NCI-H1694 (cell line): ENCODE measurements at places on chromosomes 1 and 21.

DNA sequence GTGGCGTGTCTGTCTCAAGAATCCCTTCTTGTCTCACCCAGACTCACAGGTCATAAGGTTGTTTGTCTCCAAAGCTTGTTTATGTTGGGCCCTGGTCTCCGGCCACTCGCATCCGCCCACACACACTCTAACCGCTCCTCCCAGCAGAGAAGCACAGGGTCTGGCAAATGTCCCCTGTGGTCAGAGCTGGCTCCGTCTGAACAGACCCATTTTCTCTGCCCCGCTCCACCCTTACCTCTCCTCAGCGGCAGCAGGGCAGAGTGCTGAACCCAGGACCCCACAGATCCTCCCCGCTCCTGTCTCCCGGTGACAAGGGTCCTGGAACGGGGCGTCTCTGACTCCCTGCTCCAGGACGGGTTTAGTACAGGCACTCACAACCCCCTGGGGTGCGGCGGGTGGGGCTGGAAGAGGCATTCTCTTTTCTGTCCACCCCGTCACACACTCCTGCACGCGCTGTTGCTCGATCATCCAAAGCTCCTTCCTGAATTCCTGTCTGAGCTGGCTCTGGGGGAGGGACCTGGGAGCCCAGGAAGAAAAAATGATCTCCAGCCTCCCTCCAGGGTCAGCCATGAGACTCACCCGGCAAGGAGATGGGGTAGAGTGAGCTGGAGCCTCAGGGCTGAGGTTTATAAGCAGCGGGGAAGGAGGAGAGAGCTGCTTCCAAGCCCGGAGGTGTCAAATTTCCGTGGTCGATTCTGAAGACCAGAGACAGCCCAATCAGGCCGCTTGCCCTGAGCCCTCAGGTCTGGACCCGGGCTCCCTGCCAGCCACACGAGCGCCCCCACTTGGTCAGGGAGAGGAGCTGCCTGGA lies at the start of gene S100A13:
Gene S100A13 (minus strand): TSS at position 602 of the 811 bp plus-strand sequence. CDS start 1,033 bp downstream, outside the sequence.
- DNase-seq: no peak

DNA sequence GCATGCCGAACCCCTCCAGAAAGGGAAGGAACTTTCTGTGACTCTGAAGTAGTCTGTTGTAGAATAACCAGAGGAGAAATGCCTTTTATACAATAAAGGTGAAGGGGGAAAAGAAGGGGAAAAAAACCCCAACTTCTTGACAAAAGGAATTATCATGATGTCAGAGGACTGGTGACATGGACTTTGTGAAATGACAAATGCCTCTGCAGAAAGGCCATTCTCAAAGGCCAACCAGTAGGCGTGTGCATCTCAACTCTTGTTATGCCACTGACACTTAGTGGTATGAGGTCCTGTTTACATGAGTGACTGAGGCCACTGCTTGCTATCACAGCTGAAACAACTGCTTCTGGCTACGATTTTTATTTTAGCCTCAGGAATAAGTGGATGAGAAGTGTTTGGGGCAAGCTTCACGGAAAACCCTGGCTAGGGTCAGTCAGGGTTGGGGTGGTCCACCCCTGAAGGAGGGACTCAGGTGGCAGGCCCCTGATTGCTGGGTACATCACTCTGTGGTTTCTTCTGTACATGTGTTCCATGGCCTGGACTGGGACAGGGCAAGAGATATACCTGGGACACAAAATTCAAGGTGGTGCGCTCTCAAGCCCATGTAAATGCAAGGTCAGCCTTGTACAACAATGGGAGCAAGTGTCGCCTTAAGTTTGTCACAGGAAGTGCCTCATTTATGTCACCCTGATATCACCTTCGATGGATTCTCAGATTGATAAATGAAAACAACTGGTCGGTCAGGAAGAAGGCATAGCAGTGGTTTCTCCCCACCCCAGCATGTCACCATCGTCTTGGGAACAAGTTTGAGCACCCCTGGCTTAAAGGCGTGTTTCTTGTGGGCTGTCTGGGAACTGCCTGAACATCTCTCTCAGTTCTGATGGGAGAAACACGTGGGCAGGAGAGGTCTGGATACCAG lies 12.4 kb downstream of the RUNX1 start:
- DNase-seq: no peak

GRCh38 chr1:67584938-67585337 lies 100.1 kb upstream of the GADD45A start:
- DNase-seq: no peak

- DNase-seq: peak; percentile 39
These were observed 10.9 kb upstream of the METTL25B start for GRCh38 chr1:156717351-156717750.

- no peak for DNase-seq
These were observed 9.6 kb downstream of the ST6GALNAC3 start for GRCh38 chr1:76084029-76084627.

DNA sequence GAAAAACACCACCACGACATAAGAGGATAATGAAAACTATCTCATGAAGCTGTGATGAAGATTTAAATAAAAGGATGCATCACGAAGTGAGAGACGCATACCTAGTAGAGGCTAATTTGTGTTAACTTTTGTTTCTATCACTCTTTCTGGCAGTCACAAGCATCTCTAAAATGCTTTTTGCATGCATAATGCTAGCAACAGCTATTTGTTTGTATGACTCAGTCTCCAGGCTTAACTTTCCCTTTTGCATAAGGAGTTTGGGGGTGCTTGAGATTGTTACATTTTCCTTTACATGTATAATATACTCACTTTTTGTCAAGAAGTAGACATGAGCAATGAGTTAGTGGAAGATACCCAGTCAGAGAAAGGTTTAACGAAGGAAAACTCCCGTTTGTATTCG lies 385.4 kb downstream of the DISC1 start:
- DNase-seq: no peak

DNA sequence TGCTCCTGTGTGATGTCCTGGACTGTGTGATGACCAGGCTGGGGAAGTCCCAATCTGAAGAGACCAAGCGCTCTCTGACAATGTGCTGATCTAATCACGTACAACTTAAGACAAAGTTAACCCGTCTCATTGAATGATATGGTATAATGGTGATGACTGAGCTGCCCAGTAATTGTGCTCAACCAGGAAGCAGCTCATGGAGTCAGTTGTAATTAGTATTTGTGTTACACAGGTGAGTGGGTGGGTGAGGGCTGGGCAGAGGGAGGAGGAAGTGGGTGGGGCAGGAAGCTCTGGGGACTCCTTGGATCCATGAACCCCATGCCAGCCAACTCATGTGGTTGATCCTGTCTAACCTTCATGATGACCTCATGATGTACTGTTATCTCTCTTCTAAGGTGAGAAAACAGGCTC lies 8.7 kb upstream of the ECE1 start:
- no peak for DNase-seq

DNA sequence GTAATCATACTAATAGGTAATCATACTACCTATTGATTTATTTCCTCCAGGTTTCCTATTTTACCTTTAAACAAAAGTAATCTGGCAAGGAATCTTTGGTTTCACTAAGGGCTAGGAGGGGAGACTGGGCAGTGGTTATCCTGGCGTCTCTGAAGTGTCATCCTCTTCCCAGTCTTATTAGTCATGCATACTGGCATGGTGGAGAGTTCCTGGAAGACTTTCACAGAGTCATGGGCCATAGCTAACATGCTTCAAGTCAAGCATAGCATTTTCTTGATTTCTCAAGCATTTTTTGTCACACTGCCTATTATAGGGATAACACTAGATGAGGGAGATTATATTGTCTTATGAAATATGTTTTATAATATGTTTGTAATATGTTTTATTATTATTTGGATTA lies 64.0 kb upstream of the ASB17 start:
- DNase-seq: no peak

DNA sequence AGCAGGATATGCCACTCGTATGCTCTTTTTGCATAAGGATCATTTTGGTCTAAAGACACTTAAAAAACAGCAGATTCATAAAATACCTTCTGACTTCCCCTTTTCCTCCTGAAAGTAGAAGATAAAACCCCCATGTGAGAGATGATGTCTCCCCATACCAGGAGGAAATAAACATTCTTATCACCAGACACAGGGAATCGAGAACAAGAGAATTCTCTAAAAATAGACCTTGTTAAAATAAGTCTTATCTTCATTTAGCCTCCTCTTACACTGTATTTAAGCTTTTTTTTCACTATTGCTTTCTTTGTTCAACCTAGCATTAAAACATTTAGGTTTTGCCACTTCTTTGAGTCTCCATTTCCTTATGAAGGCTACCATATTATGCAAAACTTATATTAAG lies 709.3 kb downstream of the KCNT2 start:
- DNase-seq: no peak

DNA sequence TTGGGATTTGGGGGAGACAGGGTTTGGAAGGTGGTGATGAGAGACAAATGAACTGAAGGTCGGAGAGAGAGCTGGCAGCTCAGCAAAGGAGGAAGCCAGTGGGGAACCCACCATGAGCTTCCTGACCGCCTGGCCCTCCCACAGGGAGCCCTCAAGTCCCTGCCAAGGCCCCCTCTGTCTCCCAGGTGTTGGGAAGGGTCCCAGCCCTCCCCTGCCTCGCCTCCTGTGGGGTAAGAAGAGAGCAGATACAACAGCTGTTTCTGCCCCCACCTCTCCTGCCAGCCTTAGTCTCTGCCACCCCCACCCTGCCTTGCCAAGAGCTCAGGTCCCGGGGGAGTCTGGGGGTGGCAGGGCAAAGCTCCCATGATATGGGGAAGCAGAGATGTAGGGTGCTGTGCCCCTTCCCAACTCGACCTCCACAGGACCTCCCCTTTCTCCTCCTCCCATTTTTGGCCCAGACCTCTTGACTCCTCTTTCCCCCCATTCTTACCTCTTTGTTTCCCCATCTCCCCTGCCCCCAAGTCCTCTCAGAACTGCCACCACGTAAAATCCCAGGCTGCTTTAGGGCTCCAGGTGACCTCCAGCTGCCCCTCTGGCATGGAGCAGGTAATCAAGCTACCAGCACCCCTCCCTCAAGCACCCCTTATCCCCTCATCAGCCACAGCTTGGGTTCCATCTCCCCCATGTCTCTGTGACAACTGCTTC lies 556 bp downstream of the S100A1 start:
- no peak for DNase-seq

- peak; percentile 45 for DNase-seq
These were observed 74.3 kb upstream of the PAX7 start for GRCh38 chr1:18556364-18556763.

DNA sequence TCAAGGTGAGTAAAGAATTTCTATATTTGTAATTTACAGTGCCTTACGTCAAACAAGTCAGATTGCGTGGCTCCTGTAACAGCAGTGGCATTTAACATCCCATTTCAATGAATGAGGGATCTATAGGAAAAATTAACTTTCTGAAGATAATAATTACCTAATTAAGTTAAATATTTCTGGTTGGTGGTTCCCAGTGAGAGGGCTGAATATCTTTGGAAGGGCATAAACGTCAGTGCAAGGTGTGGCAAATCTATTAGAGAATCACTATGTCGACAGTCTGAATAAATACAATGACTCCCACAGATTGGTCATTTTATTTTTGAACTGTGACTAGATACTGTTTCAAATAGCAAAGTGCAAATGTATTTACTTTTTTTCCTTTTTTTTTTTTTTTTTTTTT lies 80.0 kb downstream of the S1PR1 start:
- DNase-seq: no peak

GRCh38 chr21:20627594-20627993 lies 370.6 kb upstream of the NCAM2 start:
- DNase-seq: no peak

GRCh38 chr1:200856716-200857357 lies 15.9 kb upstream of the GPR25 start:
- no peak for DNase-seq

GRCh38 chr21:42468491-42469131 lies 27.4 kb downstream of the RSPH1 start:
- DNase-seq: no peak

DNA sequence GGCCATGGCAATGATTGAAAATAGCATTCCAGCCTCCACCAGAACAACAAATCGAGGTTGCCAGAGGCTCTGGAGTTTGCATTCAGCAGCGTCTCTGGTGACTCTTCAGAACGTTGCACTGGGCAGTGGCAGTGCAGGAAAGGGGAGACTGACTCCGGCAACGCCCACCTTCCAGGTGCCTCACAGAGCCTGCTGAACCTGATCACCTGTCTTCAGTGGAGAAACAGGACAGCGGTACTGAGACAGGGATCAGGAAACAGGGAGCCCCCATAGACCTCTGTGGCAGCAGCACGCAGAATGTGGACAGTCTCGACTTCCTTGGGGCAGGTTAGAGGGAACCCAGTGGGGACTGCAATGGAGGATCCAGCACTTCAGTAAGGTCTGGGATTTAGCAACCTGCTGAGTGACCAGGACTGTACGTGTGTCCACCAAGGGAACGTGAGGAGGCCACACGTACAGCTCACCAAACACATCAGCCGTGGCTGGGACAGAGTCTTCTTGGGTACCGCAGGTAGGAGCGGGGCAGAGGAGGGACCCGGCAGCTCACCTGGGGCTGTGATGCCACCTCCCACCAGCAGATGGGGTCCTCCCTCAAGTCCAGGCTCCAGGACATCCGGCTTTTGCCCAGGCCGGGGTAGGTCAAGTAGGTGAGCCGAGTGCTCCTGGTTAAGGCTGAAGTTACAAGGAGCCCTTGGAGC lies 128.6 kb downstream of the PRDM2 start:
- no peak for DNase-seq

DNA sequence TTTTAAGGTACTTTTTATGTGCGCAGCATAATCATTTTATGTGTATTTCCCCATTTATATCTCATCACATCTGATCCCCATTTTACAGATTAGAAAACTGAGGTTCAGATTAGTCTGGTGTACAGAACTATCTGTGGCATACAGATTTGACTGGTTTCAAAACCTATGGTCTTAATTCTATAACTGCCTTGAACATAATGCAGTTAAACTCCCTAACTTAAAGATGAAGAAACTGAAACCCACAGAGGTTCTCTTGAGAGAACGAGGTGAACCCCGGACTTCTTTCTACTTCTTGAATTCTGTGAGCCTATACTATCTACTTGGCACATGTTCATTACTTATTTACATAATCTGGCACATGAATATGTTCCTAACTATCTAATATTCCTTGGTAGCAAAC lies 479.1 kb downstream of the AGBL4 start:
- DNase-seq: no peak

GRCh38 chr1:101257500-101258325 lies 20.9 kb downstream of the S1PR1 start:
- no peak for DNase-seq

DNA sequence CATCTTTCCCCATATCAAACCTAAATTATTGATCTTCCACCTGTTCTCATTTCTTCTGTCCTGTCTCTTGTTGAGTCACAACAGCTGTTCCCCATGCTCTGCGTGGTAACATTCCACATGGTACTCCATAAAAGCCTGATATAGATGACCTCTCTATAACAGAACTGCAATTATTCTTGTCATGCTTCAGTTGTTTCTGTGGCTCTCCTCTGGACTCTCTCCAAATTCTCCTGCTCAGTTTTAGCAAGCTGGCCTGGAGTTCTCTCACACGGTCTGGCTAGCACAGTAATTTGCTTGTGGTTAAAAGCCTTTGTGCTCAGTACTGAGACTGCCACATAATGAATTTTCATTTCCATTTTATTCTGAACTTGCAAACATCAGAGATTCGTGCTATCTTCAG lies 10.6 kb upstream of the LRRC39 start:
- DNase-seq: peak; percentile 88

DNA sequence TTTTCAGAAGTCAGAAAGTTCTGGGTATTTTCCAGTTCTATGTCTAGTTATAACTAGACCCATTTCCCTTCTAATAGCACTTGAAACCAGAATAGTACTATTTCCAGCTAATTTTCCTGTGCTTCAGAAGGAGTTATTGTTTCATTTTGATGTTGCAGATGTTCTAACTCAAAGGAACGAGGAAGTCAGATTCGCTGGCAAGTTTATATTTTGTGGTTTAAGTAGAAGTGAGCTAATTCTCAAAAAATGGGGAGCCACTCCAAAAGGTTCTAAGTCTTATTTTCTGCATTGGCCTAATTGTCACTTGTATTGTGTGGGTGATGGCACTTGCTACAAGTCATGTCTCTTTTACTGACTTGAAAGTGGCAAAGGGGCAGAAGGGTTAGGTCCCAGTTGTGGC lies 18.1 kb downstream of the CCDC185 start:
- DNase-seq: no peak
